ENCODE measurements at places on chromosomes 16 and 17.

DNA sequence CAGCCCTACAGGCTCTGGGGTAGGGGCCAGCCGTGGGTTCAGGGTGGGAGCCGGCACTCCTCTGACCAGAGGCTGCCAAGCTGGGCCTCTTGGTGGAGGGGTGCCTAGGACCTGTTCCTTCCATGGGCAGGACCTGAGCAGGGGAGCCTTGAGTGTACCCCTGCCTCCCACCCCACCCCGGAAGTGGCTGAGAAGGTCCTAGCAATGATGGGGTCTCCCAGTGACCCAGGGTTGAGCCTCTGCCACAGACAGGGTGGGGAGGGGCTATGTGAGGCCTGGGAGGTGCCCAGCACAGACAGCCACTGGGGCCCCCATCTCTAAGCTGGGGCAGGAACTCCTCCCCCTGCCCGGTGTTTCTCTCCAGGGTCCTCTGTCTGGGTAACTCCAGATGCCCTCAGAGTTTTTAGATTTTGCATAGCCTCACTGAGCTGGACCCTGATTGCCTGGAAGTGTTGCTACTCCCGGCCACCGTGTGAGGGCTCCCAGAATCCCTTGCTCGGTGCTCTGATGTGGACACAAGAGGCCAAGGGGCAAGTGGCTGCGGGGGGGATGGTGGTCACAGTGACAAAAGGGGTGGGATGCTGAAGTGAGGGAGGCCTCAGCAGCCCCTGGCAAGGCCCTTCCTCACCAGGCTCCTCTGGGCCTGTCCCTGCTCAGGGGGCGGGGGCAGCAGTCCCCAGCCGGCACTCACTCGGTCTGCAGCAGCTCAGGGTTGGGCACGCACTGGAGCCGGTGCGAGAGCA, 6.4 kb upstream of the MTSS2 start:
- DNase-seq: no peak

- DNase-seq: no peak
Observed at GRCh38 chr17:42655528-42655927, 3.6 kb upstream of the TUBG2 start.

DNA sequence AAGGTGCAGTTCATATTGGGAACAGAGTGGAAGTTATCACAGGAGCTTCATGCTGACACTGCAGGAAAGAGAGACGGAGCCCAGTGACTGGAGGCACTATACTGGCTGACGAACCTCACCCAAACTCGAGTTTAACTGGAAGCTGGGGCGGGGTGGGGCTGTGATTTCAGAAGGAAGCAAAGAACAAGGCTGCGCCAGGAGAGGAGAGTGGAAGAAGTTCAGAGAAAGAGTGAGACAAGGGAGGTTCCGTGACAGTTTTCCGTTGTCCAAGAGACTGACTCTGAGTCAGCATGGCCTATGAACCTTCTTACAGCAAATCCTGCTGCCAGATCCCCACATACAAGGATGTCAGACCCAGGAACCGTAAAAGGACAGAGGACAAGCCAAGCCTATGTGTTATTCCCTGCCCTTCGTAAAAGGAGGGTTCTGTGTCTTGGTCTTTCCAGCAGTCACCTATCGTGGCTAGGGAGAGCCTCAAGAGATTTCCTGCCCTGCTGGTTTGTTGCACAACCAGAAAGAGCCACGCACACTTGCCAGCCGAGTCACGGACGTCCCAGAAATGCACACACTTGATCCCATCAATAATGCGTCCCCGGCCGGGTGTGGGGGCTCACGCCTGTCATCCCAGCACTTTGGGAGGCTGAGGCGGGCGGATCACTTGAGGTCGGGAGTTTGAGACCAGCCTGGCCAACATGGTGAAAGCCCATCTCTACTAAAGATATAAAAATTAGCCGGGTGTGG, 5.1 kb downstream of the PITPNA start:
- DNase-seq: no peak

DNA sequence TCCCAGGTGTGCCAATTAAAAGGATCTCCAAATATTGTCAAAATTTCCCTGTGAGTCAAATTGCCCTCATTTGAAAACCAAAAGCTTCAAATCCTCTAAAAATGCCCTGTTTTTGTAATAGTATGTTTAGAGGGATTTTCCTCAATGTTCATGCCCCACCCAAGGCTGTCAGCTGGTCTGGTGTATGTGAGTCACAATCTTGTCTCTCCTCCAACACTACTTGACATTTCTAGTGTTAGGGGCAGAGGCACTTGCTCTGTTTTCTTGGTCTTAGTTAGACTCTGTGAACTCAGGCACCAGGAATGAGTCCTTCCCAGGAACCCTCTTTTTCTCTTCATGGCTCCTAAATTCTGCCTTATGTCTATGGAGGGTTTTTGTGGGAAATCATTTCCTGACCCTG, 634.8 kb downstream of the KCNJ2 start:
- no peak for DNase-seq

DNA sequence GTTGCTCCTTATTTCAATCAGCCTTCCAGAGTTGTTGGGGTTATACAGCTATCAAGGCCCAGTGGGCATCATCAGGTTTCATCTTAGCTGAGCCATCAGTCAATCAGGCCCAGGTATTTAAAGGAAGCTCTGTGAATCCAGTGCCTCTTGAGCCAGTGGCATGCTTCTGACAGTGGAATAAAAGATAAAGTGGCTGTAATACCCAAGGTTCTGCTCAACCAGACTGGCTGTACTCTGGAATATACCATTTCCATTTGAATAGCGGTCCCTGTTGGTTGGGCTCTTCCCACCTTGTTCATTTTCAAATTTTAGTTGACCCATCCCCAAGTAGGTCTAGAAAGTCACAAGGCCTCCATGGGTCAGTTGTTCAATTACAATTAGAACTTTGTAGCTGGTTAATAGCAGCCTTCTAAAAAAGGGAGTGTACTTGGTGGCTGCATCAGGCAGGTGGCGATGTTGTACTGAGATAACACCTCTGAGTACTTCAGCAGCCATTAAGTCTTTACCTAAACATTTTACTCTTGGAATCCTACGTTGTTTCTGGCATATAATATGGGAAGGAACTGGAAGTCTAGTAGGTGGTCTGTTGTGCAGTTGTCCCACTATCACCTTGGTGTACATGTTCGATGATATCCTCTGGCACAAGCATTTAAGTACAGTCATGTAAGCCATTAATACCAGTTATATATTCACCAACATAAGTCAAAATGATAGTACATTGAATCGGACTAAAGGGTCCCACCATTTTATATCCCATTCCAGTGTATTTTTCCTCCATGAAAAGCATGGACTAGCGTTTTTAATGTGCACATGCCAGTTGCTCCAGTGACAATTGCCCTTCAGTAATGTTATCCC, 294.1 kb downstream of the BCAS3 start:
- DNase-seq: peak; percentile 41

GRCh38 chr17:12983991-12984884, 33.6 kb downstream of the ELAC2 start:
- DNase-seq: no peak

GRCh38 chr17:55561316-55561972, 50.2 kb upstream of the SMIM36 start:
- DNase-seq: no peak

DNA sequence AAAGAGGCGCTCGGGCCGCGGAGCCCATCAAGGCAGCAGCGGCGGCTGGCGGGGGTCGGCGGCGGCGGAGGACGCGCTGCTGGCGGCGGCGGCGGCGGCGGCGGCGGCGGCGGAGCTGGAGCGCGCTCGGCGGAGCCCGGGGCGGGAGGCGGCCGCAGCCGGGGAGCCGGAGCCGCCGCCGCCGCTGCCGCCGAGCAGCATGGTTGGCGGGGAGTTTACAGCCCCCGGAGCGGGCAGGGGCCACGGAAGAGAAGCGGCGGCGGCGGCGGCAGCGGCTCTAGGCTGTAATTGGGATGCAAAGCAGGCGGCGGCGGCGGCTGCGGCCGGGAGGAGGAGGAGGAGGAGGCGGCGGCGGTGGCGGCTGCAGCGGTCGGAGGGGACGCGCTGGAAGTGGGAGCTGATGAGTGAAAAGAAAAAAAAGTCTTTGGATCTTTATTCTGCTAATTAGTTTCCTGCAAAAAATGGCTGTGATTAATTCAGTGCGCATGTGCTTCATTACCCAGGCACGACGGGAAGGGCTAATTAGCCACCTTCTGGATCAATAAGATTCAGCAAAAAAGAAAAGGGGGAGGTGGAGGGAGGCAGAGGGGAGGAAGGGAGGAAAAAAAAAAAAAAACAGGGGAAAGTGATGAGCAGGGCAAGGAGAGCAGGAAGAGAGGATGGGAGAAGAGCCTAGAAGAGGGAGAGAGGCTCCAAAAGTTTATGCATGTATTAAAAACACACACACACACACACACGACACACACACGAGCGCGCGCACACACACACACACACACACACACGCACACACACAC, 10.9 kb upstream of the ZFHX3 start:
- peak; percentile 23 for DNase-seq

GRCh38 chr16:25052530-25052929, 37.4 kb upstream of the ARHGAP17 start:
- DNase-seq: no peak

DNA sequence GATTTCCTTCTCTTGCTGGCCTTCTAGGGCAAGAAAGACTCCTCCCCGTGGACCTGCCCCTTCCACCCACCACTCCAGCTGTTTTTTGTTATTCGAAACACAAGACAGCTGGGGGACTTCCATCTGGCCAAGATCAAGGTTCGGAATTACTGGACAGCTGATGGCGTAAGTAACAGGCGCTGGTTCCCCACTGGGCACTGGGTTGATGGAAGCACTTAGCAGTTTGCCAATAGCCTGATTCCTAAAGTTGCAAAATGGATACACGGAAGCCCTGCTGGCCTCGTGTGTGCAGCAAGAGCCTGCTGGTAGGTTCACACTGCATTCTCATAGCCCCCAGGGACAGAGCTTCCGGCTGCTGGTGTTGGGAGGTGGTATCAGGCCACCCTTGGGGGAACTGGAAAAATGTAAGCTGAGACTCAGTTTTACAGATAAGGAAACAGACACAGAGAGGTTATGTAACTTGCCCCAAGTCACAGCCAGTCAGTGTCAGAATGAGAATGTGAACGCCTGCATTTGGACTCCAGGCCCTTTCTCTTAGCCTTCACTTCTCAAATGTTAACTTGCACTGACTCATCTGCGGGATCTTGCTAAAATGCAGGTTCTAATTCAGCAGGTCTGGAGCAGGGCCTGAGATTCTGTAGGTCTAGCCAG, 171.7 kb downstream of the KATNIP start:
- no peak for DNase-seq

- no peak for DNase-seq
Observed at GRCh38 chr16:89308391-89309333, 91.2 kb downstream of the ZNF778 start.

DNA sequence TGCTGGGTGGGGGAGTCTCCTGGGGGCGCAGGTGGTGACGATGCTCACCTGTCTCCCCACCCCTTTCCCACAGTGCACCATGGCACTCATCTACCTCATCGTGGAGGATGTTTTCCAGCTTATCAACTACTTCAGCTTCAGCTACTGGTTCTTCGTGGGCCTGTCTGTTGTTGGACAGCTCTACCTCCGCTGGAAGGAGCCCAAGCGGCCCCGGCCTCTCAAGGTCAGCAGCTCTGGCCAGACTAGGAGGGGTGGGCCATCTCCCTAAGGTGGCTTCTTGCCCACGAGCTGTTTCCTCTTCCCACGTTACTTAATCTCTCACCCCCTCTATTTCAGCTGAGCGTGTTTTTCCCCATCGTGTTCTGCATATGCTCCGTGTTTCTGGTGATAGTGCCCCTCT, 14.5 kb downstream of the SLC7A6OS start:
- no peak for DNase-seq

GRCh38 chr17:52287611-52288010, 129.1 kb upstream of the CA10 start:
- DNase-seq: no peak

DNA sequence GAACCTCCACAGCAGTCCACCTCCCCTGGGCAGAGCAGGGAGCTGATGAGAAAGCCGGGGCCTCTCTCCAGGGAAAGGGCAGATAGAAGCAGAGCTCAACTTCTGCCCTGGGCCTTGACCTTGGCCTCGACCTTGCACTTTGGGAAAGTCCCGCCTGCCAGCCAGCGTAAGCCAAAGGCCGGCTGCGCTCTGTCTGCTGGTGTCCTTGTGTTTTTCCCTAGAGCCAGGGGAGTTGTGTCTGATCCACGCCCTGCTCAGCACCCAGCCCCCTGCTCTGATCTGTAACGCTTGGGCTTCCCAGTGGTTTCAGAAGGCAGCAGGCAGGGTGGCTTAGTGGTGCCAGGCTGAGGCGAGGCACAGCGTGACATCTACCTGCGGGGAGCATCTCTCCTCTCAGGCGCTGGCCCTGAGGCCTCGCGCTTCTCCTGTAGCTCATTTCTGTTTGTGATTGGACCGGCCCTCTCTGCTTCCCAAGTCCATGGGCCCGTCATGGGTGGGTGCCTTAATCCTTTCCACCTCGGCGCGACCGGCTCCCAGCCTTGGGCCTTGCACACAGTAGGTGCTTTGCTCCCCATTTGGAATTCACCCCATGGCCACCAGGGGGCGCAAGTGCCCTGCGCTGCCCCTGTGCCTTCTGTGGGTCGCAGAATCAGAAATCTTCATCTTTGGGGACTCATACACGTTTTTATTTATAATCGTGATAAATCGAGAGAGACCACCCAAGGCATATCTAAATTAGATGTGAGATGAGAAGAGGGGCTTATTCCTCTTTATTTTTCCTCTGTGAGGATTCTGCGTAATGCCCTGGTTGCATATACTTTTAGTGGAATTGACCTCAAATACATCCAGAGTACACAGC, 24.2 kb downstream of the SGSH start:
- no peak for DNase-seq

GRCh38 chr16:27718201-27719105, 168.5 kb downstream of the KATNIP start:
- peak; percentile 16 for DNase-seq

- DNase-seq: no peak
Observed at GRCh38 chr17:882827-883585, 96.6 kb downstream of the NXN start.

GRCh38 chr17:15351925-15352324, 10.5 kb upstream of the TEKT3 start:
- DNase-seq: no peak

DNA sequence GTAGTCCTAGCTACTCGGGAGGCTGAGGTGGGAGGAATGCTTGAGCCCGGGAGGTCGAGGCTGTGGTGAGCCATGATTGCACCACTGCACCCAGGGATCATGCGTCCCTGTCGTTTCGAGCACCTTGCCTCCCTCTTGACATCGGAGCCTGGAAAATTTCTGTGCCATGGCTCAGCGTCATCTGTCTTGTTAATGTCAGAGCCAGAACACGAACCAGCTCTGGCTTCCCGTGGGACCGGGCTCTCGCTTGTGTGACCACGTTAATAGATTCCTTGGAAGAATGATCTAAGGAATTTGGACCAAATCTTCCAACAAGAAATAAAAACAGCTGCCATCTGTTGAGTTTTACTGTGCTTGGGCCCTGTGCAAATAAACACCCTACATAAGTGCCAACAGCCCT, 117.7 kb downstream of the ABCC1 start:
- no peak for DNase-seq

- no peak for DNase-seq
Observed at GRCh38 chr16:19294156-19294649, 8.7 kb downstream of the CLEC19A start.

DNA sequence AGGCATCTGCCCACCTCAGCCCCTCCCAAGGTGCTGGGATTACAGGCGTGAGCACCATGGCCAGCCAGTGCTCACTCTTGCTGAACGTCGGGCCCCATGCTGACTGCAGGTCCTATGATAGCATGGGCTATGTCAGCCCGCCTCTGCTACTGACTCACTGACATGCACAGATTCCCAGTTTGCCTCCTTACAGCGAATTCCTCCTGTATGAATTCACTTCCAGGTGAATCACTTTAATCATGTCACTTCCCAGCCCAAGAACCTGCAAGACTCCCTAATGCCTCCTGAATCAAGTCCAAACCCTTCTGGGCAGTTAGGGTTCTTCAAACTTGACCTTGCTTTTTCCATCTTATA, 16.1 kb upstream of the UBTF start:
- peak; percentile 98 for DNase-seq

GRCh38 chr17:56674401-56674925, 81.0 kb downstream of the NOG start:
- DNase-seq: no peak
